ENCODE measurements at places on chromosomes 7 and 10. TPM values are rescaled to one million over a fixed set of nuclear protein-coding genes. Genes with fewer than 3 reads are reported as not detected.

ASAH2 gene
- total RNA-seq, result 0.71 TPM

DOCK4 gene
- total RNA-seq, result 6.6 TPM

RPEL1 gene
- total RNA-seq, result under 0.01 TPM

SORCS1 gene
- not detected for total RNA-seq

TNPO3 gene
- total RNA-seq, result 47.7 TPM

ASAH2B gene
- total RNA-seq, result 1.4 TPM

EEPD1 gene
- 1.2 TPM for total RNA-seq

DRGX gene
- not detected for total RNA-seq

CCDC71L gene
- 181 TPM for total RNA-seq

UTF1 gene
- total RNA-seq, result not detected

ANKRD1 gene
- total RNA-seq, result 0.58 TPM

SEMA3E gene
- total RNA-seq, result 0.35 TPM

SPDYE5 gene
- not detected for total RNA-seq

PAPSS2 gene
- 122 TPM for total RNA-seq

FAM24B gene
- 4.0 TPM for total RNA-seq

PRPS1L1 gene
- total RNA-seq, result not detected

CPN1 gene
- total RNA-seq, result not detected

SFRP4 gene
- total RNA-seq, result under 0.01 TPM

MEIG1 gene
- total RNA-seq, result not detected

SFTPA2 gene
- total RNA-seq, result not detected

HTR5A gene
- not detected for total RNA-seq

NAT16 gene
- not detected for total RNA-seq

SVIL gene
- 0.58 TPM for total RNA-seq

WDFY4 gene
- not detected for total RNA-seq

LUC7L2 gene
- 32.8 TPM for total RNA-seq

CHN2 gene
- 2.6 TPM for total RNA-seq

SPDYE6 gene
- total RNA-seq, result not detected

NKX1-2 gene
- not detected for total RNA-seq

SPDYE9 gene
- total RNA-seq, result not detected

OLAH gene
- not detected for total RNA-seq

CRHR2 gene
- total RNA-seq, result not detected

CRPPA gene
- 0.89 TPM for total RNA-seq

FXYD4 gene
- total RNA-seq, result not detected

NEUROG3 gene
- not detected for total RNA-seq
